ENCODE measurements at places on chromosomes 3 and 15.

- DNase-seq = no peak
Observed at GRCh38 chr15:45110256-45110820, 3.6 kb downstream of the DUOX2 start.

GRCh38 chr15:98900356-98900755 is 107.2 kb downstream of the PGPEP1L start:
- DNase-seq = no peak

GRCh38 chr15:76127880-76128279 is 68.1 kb downstream of the TMEM266 start:
- DNase-seq = no peak

DNA sequence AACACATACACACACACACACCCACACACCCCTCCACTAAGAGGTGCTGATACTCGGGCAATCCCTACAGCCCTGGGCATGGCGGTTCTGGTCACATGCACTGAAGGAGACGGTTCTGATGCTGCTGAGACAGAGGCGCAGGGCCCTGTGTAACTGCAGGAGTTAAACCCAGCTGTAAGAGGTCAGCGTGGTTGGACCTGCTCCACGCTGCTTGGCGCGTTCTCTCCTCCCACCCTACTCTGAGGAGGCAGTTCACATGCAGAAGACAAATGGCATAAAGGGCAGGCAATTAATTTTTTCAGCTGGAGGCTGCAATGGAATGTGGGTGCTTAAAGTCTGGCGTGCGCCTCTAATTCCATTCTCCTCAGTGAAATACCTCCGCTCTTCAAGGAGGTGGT is 35.2 kb downstream of the GRK7 start:
- DNase-seq = no peak

DNA sequence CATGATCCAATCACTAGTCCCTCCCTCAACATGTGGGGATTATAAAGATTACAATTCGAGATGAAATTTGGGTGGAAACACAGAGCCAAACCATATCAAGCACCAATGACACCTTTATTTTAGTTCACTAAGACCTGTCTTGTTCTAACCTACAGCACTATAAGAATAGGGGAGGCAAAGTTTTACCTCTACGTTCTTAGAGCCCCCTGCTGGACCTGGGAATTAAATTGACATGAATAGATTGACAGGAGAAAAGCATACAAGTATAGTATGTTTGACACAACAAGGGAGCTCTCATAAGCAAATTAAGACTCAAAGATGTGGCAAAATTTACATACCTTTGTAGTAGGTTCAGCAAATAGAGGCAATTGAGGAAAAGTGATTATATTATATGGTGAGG is 974.4 kb upstream of the ALCAM start:
- DNase-seq = no peak

DNA sequence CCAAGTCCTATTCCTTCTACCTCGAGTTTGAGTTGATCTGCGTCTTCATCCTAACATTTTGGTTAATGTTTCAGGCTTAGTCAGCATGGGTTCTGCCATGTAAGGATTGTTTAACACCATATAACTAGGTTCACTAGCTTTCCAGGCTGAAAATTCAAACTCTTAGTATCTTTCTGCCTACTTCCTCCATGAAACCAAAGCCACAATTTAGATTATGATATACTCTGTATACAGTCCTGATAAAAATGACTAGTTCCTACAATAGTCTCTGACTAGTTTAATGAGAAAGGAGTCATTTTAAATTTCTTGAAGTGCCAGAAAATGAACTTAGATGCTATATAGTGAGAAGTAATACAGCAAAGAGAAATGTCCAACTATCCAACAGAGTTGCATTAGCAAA is 6.6 kb upstream of the BTLA start:
- no peak for DNase-seq

DNA sequence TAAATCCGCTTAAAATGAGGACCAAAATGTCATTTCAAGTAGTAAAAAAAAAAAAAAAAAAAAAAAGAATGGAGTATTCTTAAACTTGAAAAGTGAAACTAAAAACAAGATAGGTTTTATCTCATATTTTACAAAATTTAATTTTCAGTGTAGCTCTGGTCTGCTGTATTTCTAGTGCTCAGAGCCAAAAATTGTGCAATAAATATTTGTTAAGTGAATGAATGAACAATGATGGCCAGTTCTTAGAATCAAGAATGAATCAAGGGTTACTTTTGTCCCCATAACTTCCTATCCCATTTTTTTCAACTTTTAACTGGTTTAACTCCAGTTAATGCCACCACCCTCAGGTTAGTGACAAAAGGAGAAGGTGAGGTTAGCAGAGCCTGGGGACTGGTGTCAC is 214.4 kb downstream of the ABHD5 start:
- no peak for DNase-seq

DNA sequence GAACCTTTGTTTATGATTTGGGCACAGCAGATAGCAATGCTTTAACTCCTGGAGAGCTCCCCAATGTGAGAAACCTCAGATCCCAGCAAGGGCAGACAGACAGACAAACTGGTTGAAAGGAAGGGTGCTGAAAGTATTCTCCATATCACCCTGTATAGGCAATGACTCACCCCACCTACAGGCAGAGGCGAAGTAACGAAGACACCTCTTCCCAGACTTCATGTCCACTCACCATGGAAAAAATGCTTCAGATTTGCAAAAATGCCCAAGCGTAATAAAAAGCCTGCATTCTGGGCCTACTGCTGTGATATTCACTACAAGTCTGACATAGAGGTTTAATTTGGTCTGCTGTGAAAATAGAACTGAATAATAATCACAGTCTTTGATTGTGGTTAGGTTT is 50.5 kb downstream of the THBS1 start:
- DNase-seq = no peak

DNA sequence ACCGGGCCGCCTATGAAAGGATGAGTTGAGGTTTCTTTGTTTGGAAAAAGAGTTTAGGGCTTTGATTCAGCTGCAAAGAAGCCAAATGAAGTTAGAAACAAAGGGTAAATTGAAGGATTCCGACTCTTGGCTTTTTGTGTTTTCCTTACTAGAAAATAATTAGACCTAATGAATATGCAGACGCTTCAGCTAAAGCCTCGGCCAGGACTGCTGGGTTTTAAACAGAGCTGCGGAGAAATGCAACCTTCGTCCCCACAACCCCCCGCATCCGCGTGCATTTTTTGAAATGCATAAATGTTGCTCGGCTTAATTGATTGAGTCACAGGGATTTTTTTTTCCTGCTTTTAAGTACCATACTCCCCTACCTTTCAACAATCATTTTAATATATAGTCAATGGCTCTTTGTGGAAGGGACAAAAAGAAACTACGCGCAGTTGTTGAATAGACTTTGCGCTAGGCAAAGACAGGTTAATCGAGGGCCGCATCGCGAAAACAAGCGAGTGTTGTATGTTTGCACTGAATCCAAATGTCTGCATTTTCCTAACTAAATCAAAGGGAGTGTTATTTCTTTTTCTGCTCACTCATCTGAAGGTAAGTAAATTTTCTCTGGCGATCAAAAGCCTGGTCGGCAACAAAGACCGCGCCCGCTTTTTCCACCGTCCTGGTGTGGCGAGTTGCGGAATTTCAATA is 1.3 kb upstream of the ZIC4 start:
- DNase-seq = no peak

DNA sequence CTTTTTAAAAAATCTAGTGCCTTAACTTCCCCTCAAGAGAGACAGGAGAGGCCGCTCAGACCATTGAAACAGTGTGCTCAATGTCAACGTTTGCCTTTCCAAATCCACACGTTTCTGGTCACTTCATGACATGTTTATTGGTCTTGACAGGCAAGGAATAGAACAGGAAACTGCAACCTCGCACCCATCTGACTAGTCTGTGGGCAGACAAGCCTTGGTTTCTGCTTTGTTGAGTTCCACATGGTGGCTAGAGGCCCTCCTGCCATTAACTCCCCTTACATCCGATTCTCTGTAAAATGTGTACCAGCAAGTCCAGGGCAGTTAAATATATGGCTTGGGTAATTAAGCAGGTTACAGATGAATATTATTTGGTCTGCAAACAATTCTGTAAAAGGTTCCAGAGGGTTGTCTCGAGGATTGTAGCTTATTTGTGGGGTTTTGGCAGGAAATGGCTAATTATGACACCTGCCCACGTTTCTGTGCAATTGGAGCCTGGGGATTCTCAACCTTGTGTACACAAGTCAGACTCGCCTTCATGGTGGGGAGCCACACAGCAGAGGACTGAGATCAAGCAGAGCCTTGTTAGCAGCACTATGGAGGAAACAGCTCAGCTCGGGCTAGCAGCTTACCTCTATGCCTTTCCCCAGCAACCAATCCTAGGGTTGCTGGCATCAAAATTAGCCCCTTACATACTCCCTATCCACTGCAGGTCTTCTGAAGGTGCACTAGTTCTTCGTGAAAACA is 317.5 kb upstream of the IGF1R start:
- no peak for DNase-seq

- peak; percentile 36 for DNase-seq
Observed at GRCh38 chr3:122754929-122755328, 38.7 kb downstream of the HSPBAP1 start.

- no peak for DNase-seq
Observed at GRCh38 chr3:170344971-170345370, 12.5 kb upstream of the SKIL start.

DNA sequence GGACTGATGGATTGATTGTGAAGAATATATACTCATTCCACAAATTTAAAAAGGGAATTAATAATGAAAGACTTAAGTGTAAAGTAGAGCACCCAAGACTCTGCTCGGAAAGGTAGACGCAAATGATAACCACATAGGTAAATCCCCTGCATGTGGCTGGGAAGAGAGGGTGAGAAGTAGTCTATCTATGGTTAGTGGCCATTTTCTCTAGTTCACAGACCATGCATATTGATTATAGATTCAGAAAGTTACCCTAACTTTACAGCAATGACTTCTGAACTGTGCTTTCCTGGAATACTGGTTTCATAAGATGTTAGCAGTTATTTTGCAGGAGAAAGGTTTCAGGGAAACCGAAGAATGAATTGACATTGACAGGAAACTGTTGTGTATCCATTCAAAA is 51.7 kb downstream of the CASR start:
- no peak for DNase-seq

DNA sequence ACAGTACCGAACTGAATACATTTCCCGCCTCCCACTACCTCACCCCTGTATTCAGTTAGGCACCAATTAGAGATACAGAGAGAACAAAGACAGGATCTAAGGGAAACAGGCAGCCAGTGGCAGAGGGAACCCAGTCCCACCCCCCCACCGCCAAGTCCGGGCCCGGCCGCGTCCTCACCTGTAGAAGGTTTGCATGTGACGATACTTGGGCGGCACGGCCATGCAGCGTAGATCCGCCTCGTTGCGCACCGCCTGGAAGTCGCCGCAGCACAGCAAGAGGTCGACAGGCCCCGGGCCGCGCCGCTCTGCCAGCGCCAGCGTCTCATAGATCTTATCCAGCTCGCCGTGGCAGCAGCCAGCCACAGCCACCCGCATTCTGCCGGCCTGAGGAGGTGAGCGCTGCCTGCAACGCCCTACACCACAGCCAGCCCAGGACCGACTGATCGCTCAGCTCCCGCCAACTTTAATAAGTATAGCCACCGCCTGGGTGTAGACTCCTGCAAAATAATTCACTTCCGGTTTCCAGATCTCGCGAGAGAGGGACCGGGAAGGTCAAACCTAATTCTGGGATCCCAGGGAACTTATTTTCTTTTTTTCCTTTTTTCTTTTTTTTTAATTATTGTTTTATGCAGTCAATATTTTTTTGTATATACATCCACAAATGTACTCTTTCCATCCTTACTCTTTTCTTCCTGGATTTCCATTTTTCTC is at the start of gene DBR1:
DBR1 (minus strand) TSS at position 501 of the 711 bp plus-strand sequence; CDS start at position 375, 126 bp downstream.
- DNase-seq = no peak

GRCh38 chr3:127431066-127431465 is 143.2 kb upstream of the PRR20G start:
- no peak for DNase-seq

GRCh38 chr15:74430510-74430951 is 3.2 kb downstream of the SEMA7A start:
- no peak for DNase-seq

- DNase-seq = no peak
Observed at GRCh38 chr3:104412608-104413580, 953.8 kb upstream of the ALCAM start.

- peak; percentile 93 for DNase-seq
Observed at GRCh38 chr15:43913026-43913780, 86.4 kb downstream of the WDR76 start.

- DNase-seq = no peak
Observed at GRCh38 chr3:53589201-53589600, 94.8 kb downstream of the CACNA1D start.

DNA sequence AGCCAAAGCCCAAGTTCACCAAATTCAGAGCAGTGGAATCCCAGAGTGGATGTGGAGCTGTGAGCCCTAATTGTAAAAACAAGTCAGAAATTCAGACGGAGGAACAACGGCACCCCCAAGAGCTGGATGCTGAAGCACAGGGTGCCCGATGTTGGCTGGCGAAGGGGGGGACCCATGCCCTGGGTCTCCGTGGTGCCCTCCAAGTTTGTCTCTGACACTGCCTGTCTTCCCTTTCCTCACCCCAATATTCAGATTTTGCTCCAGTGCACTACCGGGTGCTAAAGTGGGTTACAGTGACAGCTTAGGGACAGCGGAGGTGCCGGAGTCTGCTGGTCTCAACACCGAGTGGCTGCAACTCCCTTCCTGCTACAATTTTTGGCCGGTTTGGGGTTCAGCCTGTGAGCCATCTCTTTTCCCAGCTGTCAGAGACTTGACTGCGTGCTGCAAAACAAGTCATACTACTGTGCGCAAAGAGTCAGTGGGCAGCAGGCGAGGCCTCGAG is 6.6 kb downstream of the GRIP2 start:
- DNase-seq = no peak

- no peak for DNase-seq
Observed at GRCh38 chr3:114218006-114218405, 19.4 kb downstream of the ZNF80 start.

DNA sequence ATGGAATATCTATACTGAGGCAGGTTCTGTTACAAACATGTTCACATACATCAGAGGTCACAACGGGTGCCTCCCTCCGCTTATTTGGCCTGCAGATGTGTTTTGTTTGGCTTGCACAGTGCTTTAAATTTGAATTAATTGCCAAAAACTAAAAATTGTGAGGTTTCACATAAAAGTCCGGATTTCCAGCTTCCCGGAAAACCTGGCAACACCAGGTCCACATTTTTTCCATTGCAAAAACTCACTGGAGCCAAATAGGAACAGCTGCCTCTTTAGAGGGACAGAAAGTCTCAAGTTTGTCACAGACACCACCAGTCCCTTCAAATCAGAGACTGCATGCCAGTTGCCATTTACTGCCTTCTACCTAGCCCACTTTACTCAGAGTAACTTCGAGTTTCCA is 205.9 kb upstream of the MDFIC2 start:
- no peak for DNase-seq

GRCh38 chr15:43429687-43430086 is 58.8 kb downstream of the TUBGCP4 start:
- no peak for DNase-seq

- DNase-seq = no peak
Observed at GRCh38 chr3:36697229-36698001, 66.9 kb downstream of the DCLK3 start.

GRCh38 chr3:24548278-24548677 is 53.6 kb upstream of the THRB start:
- no peak for DNase-seq

DNA sequence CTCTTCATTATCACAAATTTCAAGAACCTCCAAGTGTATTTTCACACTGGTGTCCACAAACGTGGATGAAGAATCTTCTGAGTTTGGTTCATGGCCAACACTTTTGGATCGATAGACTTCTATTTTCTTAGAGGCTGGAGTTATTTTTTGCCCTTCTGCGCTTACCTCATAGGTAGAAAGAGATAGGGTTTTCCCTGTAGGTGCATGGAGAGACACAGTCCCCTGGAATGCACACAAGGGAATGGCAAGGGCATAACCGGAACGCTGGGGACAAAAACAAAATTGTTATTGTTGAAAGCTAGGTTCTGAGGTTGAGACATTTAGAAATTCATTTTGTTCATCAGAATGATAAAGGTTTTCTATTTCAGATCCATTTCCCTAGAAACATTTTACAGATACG is 13.7 kb upstream of the DHX36 start:
- DNase-seq = no peak
